ENCODE measurements at places on chromosomes 4 and X. TPM values are rescaled to one million over a fixed set of nuclear protein-coding genes. Genes with fewer than 3 reads are reported as not detected.
A peak's percentile ranks its signal among the peaks of the same experiment; 100 is the strongest.

GRCh38 chrX:48475774-48476577 is at the start of gene FTSJ1:
Gene FTSJ1, plus strand, starts transcription at chrX:48476199. Its CDS starts 1,849 bp downstream, at chrX:48478048.
- H3K4me3 ChIP-seq: peak within 1 kb of the TSS; percentile 83
- no peaks in the 10 kb centered on the region for H3K27me3 ChIP-seq
- H3K4me1 ChIP-seq: peaks cover 8% of the 10 kb centered on the region

- H3K36me3 ChIP-seq: no peaks in the 10 kb centered on the region
- H3K4me3 ChIP-seq: no peak overlapping the region
- no peak overlapping the region for H3K27ac ChIP-seq
- DNase-seq: no peak
- H3K27me3 ChIP-seq: no peaks in the 10 kb centered on the region
Observed at GRCh38 chrX:11478911-11479310, 185.7 kb downstream of the AMELX start.

Gene SUPT20HL1
- total RNA-seq: not detected

DNA sequence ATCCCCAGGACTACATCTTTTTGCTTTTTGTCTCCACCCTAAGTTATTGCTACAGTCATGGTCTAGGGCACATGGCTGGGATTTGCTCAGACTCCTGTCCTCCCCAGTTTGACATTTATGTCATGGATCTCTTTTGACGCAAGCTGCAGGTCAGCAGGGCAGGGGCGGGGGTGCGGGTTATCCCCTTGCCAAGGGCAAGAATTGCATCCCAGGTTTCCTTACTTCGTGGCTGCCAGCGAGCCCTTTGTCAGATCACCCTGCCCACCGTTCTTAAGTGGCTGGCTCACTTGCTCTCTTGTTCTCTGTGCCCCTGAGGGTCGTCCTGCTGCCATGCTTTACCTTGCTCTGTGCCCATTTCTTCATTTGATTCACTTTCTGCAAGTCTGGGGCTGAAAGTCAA is 21.1 kb upstream of the UBA1 start:
- no peak for DNase-seq
- no peak overlapping the region for H3K27ac ChIP-seq
- H3K4me3 ChIP-seq: no peak overlapping the region
- H3K4me1 ChIP-seq: no peaks in the 10 kb centered on the region
- no peaks in the 10 kb centered on the region for H3K27me3 ChIP-seq
- peaks cover 25% of the 10 kb centered on the region for H3K36me3 ChIP-seq
